ENCODE measurements at places on chromosomes 6 and 20.

DNA sequence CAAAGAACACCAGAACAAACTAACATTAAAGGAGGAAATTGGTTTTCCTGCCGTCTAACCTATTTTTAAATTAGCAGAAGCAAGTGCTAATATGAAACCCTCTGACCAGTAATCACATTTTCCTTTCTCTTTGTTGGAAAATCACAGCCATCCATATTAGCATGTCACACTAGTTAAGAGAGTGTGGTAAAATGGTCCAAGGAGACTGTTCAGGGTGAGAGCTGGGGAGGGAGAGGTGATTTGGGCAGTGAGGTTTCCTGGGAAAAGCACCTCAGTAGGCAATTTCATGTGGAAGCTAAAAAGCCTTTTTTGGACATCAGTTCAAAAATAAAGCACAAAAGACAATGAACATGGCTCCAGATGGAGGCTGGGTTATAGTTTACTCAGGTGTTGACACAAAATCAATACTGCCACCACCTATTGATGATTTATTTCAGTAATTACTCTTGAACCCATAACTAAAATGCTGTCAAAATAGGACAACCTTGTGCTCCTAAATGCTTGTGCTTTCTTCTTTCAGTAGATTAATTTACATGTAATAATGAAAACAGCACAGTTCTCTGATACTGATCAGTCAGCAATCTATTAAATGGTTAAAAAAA lies 333.2 kb downstream of the SAMD5 start:
- DNase-seq, result no peak

DNA sequence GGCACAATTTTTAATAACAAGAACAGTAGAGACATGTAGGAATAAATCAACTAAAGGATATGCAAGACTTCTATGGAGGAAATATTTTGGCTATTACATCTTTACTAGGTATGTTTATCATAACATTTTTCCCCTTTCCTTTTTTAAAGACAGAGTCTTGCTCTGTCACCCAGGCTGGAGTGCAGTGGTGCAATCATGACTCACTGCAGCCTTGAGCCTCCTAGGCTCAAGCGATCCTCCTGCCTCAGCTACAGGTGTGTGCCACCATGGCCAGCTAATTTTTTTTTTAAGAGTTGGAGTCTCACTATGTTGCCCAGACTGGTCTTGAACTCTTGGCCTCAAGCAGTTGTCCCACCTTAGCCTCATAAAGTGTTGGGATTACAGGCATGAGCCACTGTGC lies 37.0 kb downstream of the AKAP7 start:
- no peak for DNase-seq

GRCh38 chr20:8032499-8032898 lies 12.9 kb upstream of the TMX4 start:
- no peak for DNase-seq

- DNase-seq, result no peak
Observed at GRCh38 chr6:161225681-161226008, 48.2 kb downstream of the AGPAT4 start.

GRCh38 chr6:116036075-116036773 lies 24.5 kb downstream of the FRK start:
- DNase-seq, result no peak

- no peak for DNase-seq
Observed at GRCh38 chr6:31058128-31058894, 48.0 kb downstream of the MUC22 start.

- DNase-seq, result no peak
Observed at GRCh38 chr6:153590411-153590810, 448.6 kb upstream of the OPRM1 start.

GRCh38 chr20:5482791-5483190 lies 166.0 kb upstream of the PROKR2 start:
- DNase-seq, result no peak
